ENCODE measurements at places on chromosomes 5 and 9.

GRCh38 chr9:27394154-27394825, 97.3 kb upstream of the EQTN start:
- DNase-seq = no peak

- DNase-seq = no peak
Observed at GRCh38 chr9:84218322-84218721, 122.2 kb downstream of the SLC28A3 start.

DNA sequence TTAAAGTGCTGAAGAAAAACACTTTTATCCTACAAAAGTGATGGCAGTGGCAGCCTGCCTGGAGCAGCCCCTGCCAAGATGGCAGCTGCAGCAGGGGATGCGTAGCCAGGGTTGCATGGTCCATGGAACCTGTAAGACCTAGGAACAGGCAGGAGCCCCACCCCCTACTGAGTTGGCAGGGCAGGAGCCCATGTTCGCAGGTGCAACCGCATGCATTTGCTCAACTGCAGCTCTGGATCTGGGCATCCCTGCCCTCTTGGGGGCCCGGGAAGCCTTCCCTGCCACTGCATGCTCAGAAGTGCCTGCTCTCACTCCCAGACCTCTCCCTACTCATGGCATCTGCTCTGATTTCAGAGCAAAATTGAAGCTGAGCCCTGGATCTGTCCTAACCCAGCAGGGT, 779.6 kb downstream of the CDH18 start:
- DNase-seq = no peak

GRCh38 chr5:142548739-142549275, 137.1 kb downstream of the FGF1 start:
- peak; percentile 96 for DNase-seq

DNA sequence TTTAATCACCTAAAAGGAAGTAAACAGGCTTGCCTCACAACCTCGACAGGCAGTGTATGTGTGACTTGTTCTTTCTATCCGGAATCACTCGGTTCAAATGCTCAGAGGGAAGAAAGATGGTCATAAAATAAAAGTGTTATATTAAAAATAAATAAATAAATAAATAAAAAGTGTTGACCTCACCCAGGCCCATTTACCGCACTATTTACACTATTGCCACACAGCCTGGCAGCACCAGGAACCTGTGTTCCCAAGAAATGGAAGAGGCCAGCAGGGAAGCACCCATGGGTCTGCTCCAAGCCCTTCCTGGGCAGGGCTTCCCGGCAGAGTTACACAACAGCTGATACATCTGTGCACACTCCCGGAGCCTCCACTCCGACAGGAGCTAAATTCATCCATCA, 127.9 kb downstream of the EFNA5 start:
- DNase-seq = no peak

DNA sequence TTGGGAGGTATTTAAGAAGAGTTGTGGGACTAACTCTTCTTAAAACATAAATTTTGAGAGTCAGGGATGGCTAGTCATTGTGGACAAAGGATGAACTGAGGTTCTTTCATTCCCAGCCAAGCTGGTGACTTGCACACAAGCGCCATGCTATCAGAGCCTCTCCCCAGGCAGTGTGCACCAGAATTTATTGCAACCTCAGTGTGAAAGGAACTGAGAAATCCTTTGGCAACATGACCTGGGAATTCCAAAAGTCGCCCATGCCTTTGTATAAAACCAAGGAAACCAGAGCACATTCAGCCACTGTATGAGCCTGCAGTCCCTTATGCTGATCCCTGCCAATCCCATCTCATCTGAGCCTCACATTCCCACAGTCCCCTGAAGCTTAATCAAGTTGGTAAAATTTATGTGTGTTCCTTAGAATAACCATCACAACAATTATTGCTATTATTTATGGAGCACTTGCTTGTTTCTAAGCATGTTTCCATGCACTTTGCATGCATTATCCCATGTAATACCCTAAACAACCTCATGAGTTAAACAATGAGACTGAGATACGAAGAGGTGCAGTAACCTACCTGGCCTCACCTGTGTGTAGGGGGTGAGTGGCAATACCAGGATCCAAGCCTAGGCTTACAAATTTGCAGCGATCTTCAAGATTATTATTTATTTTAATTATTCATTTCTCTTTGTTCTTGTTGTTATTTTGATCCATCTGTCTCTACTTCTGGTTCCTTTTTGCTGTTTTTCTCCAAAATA, 116.4 kb downstream of the NTRK2 start:
- DNase-seq = no peak

DNA sequence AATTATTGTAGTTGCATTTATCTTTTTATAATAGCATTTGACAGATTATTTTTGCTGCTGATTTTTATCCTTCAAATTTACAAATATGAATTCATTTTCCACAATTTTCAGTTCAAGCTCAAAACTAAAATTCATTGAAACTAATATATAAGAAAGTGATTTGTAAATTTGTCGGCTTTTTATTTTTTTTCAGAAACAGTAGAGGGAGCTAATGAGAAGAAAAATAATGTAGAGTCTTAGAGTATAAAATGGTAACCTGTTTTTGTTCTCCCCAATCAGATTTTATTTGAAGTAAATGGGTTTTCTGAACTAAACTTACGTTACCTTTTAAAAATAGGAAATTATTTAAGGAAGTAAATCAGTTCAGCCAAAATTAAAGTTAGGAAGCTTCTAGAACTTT, 19.2 kb downstream of the PRRC1 start:
- DNase-seq = peak; percentile 13

GRCh38 chr5:159628703-159629102, 287.6 kb upstream of the ADRA1B start:
- DNase-seq = no peak

GRCh38 chr5:178428341-178429155, 161.6 kb downstream of the COL23A1 start:
- no peak for DNase-seq

GRCh38 chr5:153860195-153860886, 178.4 kb downstream of the FAM114A2 start:
- DNase-seq = no peak

DNA sequence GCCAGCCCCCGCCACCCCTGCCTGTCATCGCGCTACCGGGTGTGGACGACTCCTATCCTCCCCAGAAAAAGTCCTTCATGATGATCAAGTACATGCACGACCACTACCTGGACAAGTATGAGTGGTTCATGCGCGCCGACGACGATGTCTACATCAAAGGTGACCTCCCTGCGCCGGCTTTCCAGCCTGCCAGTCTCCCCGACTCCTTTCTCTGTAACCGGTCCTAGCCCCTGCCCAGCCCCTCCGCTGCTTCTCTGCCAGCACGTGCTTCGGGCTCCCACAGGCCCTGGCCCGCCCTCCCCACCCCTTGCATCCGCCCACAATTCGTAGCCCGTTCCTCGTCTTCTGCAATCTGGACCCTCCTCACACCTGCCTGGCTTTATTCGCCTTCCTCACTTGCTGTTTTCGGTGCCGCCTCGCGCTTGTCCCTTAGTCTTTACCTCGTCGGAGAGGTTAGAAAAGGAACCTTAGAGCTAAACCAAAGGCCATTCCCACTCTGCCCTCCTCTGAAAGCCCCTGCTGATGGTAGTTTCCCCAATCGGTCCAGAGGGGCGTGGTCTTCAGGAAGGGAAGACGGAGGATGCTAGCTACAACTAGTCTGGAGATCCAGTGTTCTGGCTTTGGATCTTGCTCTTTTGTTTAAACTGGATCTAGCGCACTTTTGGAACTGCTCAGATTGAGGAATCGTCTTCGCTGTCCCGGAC, 1.4 kb downstream of the CHSY3 start:
- DNase-seq = peak; percentile 15
